ENCODE measurements at places on chromosomes 3 and 15.

DNA sequence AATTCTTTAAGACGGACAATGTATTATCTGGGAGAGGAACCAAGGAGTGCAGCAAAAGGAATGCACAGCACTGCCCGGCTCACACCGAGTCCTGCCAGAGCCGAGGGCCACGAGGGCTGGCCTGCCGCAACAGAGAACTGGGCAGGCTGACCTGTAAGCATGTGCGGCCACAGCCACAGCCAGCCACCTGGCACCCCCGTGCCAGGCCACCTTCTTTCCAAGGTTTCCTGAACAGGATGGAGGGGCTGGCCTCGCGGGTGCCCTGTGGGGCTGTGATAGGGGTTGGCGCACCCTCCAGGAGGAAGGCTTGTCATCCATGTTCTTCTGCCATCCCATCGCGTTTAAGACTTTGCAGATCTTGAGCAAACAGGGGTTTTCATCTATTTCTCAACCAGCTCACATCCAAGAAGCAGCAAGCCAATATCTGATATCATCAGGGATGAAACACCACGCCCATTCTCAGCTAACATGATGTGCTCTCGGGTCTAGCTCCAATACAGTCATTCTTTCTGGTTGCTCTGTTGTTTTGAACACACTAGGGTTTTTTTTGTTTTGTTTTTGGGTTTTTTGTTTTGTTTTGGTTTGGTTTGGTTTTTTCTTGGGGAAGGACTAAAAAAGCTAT, 10.2 kb downstream of the CA12 start:
- no peak for DNase-seq

DNA sequence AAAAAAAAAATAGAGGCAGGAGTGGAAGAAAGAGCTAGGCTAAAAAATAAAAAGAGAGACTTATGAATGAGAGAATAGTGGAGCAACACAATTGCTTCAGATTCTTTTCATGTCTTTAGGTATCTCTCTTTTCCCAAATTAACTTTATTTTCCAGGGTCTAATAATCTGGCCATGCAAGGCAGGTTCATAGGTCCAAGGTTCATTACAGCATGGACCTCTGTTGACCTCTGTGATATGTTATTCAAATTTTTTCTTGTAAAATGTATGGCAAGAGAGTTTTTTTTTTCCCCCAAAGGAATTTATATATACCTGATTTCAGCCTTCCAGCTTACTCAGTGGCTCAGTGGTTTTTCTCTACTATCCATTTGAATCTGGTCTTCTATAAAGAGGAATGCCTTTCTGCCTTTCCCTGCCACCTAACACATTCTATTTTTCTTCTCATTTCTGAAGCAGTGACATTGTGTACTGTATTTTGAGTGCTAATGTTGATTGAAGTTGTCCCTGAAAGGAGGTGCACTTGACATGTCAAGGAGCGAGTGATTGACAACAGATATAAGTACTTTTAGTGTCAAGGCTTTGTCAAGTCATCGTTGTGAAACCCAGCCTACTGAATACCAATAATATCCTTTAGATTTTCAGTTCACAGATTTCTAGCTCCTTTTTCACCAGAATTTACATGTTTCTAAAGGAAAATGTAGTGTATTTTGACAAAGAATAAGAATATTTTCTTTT, 118.5 kb downstream of the MAP2K5 start:
- DNase-seq, result no peak

DNA sequence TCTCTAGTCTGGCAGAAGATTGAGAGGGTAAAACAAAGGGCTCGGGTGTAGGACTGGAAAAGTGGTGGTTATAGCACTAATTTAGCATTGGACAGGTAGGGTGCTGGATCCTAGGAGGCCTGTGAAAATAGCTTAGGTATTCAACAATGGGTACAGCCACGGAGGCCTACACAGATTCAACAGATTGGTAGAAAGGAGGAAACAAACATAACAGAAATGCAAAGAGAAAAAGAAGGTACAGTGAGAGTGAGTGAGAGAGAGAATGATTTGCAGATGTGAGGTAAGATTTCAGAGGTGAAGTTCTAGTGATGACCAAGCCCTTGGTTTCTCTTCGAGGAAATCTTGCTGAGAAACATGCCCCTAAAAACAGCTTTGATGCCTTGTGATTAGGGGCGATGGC, 37.9 kb downstream of the ADIPOQ start:
- DNase-seq, result no peak

- no peak for DNase-seq
Measured at GRCh38 chr3:130925628-130926027, 31.7 kb downstream of the ATP2C1 start.

- no peak for DNase-seq
Measured at GRCh38 chr3:30135190-30135589, 471.2 kb upstream of the TGFBR2 start.

GRCh38 chr3:52311576-52312119, 4.5 kb upstream of the DNAH1 start:
- DNase-seq, result peak; percentile 90

All from glutamatergic neuron (in vitro differentiated cells).